NCI-H460 (cell line): ENCODE measurements at places on chromosomes 5 and 9. TPM values are rescaled to one million over a fixed set of nuclear protein-coding genes. Genes with fewer than 3 reads are reported as not detected.

Gene ADAMTS6
- 14.3 and 15.0 TPM in 2 replicates for total RNA-seq

Gene LCN10
- not detected in 2 replicates for total RNA-seq

Gene MRRF
- 76.2 and 90.6 TPM in 2 replicates for total RNA-seq

Gene CTNNAL1
- total RNA-seq, result 309 and 319 TPM in 2 replicates

Gene OR1L1
- total RNA-seq, result not detected in 2 replicates

Gene RPL37
- 4,417 and 5,544 TPM in 2 replicates for total RNA-seq

Gene ACOT12
- not detected in 2 replicates for total RNA-seq

Gene TMC1
- total RNA-seq, result not detected in 2 replicates

Gene MPDZ
- total RNA-seq, result 13.8 and 14.3 TPM in 2 replicates

Gene GABRA1
- not detected in 2 replicates for total RNA-seq

Gene GNA14
- total RNA-seq, result not detected in 2 replicates

Gene UBTD2
- total RNA-seq, result 13.9 and 17.4 TPM in 2 replicates

Gene SPATA6L
- not detected in 2 replicates for total RNA-seq

Gene FOXD4L3
- total RNA-seq, result not detected in 2 replicates

Gene ADAMTS12
- 0.92 and 1.6 TPM in 2 replicates for total RNA-seq

Gene CMBL
- total RNA-seq, result 13.5 and 18.2 TPM in 2 replicates

Gene ADRB2
- 0.07 and 0.12 TPM in 2 replicates for total RNA-seq

Gene SLC34A3
- total RNA-seq, result not detected in 2 replicates

Gene FAM153A
- total RNA-seq, result not detected in 2 replicates

Gene MARCOL
- 2.3 and 3.8 TPM in 2 replicates for total RNA-seq

Gene ADAMTS13
- 0.40 and 1.1 TPM in 2 replicates for total RNA-seq
